B cell (primary cell): ENCODE measurements at places on chromosomes 6 and 20. TPM values are rescaled to one million over a fixed set of nuclear protein-coding genes. Genes with fewer than 3 reads are reported as not detected.

- H3K27me3 ChIP-seq: no peaks in the 10 kb centered on the region
- DNase-seq: no peak
- no peak overlapping the region for H3K4me3 ChIP-seq
- H3K27ac ChIP-seq: no peak overlapping the region
- H3K36me3 ChIP-seq: no peaks in the 10 kb centered on the region
Measured at GRCh38 chr20:42744756-42745465, 444.8 kb downstream of the PTPRT start.

- peaks cover 6% of the 10 kb centered on the region for H3K27me3 ChIP-seq
- no peak overlapping the region for H3K4me3 ChIP-seq
- no peaks in the 10 kb centered on the region for H3K36me3 ChIP-seq
- no peak overlapping the region for H3K27ac ChIP-seq
- no peak for DNase-seq
- no peaks in the 10 kb centered on the region for H3K4me1 ChIP-seq
Measured at GRCh38 chr20:58056921-58057686, 171.3 kb downstream of the ANKRD60 start.

GRCh38 chr20:41440882-41441281 is 74.3 kb upstream of the EMILIN3 start:
- H3K4me1 ChIP-seq: no peaks in the 10 kb centered on the region
- peaks cover 6% of the 10 kb centered on the region for H3K36me3 ChIP-seq
- H3K27ac ChIP-seq: no peak overlapping the region
- no peak for DNase-seq
- H3K4me3 ChIP-seq: no peak overlapping the region
- H3K27me3 ChIP-seq: no peaks in the 10 kb centered on the region

Gene RARS2
- 7.1 and 8.1 TPM in 2 replicates for polyA plus RNA-seq

DNA sequence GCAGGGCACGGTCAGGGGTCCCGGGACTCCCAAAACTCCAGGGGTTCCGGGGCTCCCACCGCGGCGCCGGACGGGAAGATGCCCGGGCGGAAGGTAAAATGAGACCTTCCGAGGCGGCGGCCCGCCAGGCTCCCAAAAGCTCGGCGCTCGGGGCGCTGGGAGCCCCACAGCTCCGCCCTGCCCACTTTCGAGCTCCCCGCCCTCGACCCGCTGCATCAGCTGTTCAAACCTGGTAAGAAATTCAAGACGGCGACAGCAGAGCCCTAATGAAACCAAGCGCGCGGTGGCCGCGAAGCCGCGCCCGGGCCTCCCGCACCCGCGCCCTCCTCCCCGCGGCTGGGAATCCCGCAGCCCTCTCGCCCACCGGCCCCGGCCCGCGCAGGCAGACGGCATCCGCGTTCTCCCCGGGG is 369 bp downstream of the SLC4A11 start:
- no peaks in the 10 kb centered on the region for H3K36me3 ChIP-seq
- peak; percentile 69 for DNase-seq
- H3K4me3 ChIP-seq: peak overlapping the region; percentile 23
- H3K27me3 ChIP-seq: peaks cover 6% of the 10 kb centered on the region

Gene MAPK13
- polyA plus RNA-seq: 31.5 and 34.8 TPM in 2 replicates

DNA sequence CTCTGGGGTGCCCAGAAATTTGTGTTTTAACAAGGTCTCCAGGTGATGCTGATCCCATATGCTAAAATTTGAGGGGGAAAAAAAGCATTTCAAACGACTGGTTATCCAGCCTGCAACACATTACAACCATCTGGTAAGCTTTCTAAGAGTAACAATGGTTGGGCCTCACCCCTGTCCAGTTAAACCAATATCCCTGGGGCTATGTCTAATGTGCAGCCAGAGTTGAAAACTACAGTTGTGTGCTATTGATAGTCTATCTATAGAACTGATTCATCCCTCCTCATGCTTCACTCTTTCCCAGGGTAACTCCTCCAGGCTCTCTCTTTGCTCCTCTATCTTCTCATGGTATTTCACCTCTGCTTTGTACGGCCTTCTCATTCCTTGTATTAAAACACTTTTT is 458.3 kb downstream of the MMUT start:
- H3K4me1 ChIP-seq: no peaks in the 10 kb centered on the region
- DNase-seq: no peak
- H3K27ac ChIP-seq: no peak overlapping the region
- H3K36me3 ChIP-seq: no peaks in the 10 kb centered on the region

Gene BIRC7
- 0.12 TPM in 1 of 2 replicates, not detected in the other for polyA plus RNA-seq

- H3K27ac ChIP-seq: no peak overlapping the region
- H3K4me1 ChIP-seq: peaks cover 45% of the 10 kb centered on the region
- no peaks in the 10 kb centered on the region for H3K27me3 ChIP-seq
Measured at GRCh38 chr6:108251252-108251651, 9.6 kb downstream of the SNX3 start.

DNA sequence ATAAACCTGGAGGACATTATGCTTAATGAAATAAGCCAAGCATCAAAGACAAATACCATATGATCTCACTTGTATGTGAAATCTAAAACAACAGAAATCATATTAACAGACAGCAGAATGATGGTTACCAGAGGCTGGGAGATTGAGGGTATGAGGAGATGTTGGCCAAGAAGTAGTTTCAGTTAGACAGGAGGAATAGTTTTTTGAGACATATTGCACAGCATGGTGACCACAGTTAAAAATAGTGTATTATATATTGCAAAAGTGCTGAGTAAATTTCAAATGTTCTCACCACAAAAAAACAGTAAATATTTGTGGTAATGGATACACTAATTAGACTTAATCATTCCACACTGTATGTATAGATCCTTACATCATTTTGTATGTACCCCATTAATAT is 1.8 kb downstream of the GABRR1 start:
- no peak overlapping the region for H3K27ac ChIP-seq
- no peak for DNase-seq
- H3K27me3 ChIP-seq: peaks cover 7% of the 10 kb centered on the region
- H3K4me1 ChIP-seq: no peaks in the 10 kb centered on the region
- H3K36me3 ChIP-seq: no peaks in the 10 kb centered on the region

Gene GFRAL
- polyA plus RNA-seq: not detected in 2 replicates

Gene GRIK2
- not detected in 2 replicates for polyA plus RNA-seq

Gene TBC1D22B
- polyA plus RNA-seq: 5.1 and 5.3 TPM in 2 replicates

Gene CD24
- 69.9 and 118 TPM in 2 replicates for polyA plus RNA-seq

Gene GLYATL3
- polyA plus RNA-seq: not detected in 2 replicates

DNA sequence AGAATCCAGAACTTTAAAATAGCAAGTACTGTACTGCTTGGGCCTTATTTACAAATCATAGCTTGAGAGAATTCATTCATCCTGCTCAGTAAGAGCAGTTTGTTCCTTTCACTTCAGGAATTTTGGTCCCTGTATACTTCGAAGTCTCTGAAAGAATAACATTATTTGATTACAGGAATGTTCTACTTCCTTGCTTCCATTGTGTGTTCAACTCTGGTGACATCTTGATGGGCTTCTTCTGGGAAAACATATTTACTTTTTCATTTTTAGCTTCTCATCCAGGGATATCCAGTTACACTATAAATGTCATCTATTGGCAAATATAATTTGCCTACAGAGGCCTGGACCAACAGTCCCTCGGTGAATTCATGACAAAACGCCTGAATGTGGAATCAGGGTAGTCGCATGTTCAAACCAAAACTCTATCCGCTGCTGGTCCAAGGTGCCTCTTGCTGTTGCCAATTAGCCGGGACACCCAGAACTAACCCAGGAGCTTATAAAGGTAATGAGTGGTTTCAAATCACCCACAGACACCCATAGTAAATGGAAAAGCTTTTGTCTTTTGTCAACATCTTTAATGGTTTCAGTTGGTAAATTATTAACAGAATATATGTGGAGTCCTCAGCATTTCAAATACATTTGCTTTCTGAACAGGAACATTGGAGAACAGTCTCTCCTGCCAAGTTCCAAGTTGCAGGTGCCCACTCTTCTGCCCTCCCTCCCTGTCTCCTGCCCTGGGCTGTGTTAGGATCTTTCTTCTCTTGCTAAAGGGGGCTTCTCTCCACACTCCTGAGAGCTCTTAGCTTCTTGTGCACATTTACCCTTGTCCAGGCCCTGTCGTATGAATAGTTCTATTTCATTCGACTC is 162.5 kb upstream of the CITED2 start:
- no peaks in the 10 kb centered on the region for H3K27me3 ChIP-seq
- H3K4me1 ChIP-seq: no peaks in the 10 kb centered on the region
- no peak overlapping the region for H3K27ac ChIP-seq
- no peak overlapping the region for H3K4me3 ChIP-seq
- DNase-seq: no peak
- no peaks in the 10 kb centered on the region for H3K36me3 ChIP-seq

GRCh38 chr6:75566137-75566767 is 35.4 kb upstream of the SENP6 start:
- peaks cover 18% of the 10 kb centered on the region for H3K27me3 ChIP-seq
- DNase-seq: no peak
- no peak overlapping the region for H3K4me3 ChIP-seq
- no peaks in the 10 kb centered on the region for H3K36me3 ChIP-seq
- no peak overlapping the region for H3K27ac ChIP-seq

Gene XRN2
- 19.0 and 21.6 TPM in 2 replicates for polyA plus RNA-seq

DNA sequence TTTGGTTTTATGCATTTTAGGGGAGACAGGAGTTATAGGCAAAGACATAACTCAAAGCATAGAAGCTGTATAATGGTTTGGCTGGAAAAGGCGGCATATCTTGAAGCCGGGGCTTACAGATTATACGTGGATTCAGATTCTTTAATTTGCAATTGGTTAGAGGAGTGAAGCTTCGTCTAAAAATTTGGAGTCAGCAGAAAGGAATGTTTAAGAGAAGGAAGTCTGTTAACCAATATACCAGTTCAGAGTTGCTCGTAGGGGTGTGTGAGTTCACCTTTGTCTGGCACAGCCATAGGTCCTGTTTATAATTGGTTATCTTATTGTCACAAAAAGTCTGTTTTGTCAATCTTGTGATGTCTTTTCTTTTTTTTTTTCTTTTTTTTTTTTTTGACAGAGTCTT is 8.9 kb downstream of the ARHGAP40 start:
- H3K4me1 ChIP-seq: no peaks in the 10 kb centered on the region
- no peaks in the 10 kb centered on the region for H3K36me3 ChIP-seq
- no peak overlapping the region for H3K27ac ChIP-seq
- no peak overlapping the region for H3K4me3 ChIP-seq
- no peak for DNase-seq
